Cerebellum (tissue), 4 donors: ENCODE measurements at places on chromosomes 11 and 22. TPM values are rescaled to one million over a fixed set of nuclear protein-coding genes. Genes with fewer than 3 reads are reported as not detected.

- DNase-seq, result no peak
Measured at GRCh38 chr22:38177926-38178604, 3.6 kb downstream of the PLA2G6 start.

DNA sequence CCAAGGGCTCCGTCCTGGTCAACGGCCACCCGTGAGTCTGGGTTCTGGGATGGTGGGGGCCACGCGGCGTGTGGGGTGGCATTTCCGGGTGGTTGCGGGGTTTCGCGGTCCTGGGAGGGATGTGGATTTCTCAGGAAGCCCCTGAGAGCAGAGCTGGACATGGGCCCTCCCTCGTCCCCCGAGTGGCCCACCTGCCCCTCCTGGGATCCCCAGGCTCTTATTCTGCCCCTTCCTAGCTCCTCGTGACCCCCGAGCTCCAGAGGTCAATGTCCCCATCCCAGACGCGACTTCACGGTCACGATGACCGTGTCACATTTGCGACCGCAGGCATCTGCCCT, 4.4 kb downstream of the MUC5AC start:
- no peak for DNase-seq

DNA sequence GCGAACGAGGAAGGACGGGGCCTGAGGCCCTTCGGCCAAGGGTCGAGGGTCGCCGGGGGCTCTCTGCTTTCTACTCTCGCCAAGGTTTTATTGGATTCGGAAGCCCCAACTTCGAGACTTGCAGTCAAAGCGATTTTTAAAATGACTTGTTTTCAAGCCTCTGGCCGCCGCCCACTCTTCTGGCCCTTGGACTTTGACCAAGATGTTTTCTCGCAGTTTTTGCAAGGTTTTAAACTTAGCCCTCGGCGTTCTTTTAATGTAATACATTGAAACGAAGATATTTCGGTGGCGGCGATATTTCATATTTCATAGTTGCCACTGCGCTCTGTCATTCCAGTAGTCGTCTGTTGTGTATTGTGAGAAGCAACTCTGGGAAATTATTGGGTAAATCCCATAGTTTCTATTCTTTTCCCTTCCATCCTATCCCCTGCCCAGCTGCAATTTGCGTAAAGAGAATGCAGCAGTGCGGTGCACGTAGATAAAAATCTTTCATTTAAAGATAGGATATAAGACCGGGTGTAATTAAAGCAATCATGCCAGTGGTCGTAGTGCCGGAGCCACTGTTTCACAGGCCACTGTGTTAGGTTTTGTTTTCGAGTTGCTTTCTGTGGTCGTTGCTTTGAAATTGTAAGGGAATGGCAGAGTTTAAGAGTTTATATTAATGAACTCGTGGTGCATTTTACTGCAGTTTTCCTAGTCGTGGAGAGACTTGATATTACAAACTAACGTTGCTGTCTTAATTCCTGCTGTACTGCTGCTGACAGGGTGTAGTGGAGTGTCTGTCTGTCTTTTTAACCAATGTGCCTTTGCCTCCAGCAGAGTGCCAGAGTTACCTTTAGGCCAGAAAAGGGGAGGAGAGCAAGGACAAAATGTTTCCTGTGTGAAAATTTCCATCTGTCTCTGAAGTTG, 702 bp downstream of the BIRC2 start:
- DNase-seq, result peak; percentile 8

DNA sequence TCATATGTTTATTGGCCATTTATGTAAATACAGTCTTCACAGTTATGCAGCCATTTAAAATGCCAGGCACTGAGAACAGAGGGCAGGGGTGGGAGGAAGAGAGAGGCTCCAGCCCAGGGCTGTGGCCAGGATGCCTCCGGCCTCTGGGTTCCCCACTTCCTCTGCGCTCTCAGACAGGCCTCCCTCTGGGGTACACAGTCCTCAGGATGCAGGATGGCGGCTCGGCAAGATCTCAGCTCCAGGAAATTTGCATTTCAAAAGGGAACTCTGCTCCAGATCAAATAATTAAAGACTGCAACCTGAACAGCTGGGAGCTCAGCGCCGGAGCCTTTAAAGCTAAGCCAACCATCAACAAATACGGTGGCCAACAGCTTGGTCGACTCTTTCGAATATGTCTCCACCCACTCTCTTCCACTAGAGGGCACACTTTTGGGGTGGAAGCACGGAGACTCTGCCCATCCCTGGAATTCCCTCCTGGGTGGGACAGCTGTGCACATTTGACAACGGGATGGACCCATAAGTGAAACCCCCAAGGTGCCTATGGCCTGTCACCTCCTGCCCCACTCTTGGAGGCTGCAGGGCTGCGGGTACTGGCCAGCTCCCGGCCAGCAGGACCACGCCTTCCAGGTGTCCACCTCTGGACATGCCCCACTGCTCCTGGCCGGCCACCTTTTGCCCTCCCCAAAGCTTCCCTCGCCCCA, 1044.7 kb downstream of the BRD1 start:
- DNase-seq, result no peak

DNA sequence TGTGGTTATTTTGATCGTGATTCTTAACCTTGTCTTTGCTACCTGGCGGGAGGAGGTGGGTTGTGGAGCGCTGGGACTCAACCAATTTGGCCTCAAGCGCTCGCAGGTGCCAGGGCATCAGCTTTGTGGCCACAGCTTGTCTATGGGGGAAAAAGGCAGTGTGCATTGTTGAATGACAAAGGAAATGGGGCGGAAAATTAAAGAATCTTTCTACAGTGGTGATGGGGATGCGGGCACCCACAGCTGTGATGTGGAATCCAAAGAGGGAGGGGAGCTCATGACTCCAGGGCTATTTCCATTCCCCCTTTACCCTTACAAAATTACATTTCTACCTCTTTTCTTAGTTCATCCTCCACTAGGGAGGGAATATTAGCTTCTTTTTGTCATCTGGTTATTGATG, 1.1 kb downstream of the SLC6A5 start:
- no peak for DNase-seq

GRCh38 chr22:44459551-44459950, 38.5 kb downstream of the RTL6 start:
- DNase-seq, result no peak

DNA sequence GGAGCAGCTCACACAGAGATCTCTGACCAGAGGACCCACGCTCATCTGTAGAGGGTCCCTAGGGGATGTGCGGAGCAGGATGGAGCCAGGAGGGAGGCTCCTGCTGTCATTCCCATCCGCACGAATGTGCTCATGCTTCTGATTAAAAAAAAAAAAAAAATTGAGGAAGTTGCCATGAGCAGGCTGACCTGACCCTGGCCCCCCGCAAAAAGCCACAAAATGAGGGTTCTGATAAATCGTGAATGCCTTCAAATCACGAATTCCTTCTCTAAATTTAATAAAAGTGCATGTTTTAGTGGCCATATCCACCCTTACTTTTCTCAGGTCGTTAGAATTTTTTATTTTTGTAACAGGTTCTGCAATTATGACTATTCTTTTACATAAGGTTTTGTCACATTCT, 378.2 kb downstream of the OPCML start:
- no peak for DNase-seq

DNA sequence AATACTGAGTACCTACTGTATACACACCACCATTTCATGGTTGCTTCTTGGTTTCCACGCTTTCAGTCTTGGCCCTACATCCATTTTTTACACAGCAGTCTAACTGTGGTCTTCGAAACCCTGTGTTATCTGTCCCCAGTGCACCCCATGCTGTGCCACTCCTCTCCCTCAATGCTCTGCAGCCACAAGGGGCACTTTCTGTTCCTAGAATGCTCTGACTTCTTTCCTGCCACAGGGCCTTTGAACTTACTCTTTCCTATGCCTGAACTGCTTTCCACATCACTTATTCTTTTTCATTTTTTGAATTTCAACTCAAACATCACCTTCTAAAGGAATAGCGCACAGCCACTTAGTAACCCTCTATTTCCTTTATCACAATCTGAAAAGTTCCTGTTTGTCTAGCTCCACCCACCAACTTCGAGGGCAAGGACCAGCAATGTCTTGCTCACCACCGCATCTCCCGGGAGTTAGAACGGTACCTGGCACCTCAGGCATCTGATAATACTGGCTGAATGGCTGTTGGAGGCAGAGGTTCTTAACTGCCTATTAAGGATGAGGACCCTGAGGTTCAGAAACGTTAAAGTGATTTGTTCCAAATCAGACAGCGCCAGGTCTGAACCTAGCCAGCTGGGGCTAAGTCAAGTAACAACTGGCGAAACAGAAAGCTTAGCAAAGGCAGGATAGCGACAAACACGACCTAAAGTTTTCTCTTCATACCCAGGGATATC, 568 bp downstream of the ALG8 start:
- peak; percentile 8 for DNase-seq

DNA sequence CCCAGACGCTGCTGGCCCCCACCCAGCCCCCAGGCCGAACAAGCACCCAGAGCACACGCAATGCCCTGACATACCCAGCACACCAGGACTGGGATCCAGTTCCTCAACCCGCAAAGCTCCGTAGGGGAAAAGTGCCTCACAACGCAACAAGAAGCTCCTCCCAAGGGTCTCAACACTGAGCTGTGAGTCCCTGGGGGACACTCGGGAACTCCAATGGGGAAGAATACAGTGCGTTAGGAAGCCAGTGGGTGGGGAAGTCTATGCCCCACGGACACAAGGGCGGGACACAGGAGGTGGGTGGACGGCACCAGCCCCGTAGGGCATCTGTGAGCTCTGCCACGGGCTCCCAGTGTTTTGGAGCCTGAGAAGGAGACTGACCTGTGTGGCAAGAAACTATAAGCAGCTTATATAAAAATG, 1.6 kb downstream of the DEAF1 start:
- no peak for DNase-seq

DNA sequence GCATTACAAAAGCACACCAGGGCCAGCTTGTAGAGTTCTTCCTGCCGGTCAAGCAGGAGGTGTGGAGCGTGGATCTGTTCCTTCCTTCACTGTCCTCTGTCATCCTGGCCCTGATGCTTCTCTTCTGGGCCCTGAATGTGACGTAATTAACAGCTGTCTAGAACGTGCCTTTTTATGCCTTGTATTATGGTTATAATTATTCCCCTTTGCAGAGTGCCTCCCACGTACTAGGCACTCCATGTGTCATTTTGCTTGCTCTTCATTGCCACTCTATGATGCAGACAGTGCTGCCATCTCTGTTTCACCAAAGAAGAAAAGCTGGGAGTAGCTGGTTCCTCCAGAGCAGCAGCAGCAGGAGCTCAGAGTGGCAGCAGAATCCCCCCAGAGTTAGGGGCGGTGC, 132.1 kb upstream of the TTC12 start:
- no peak for DNase-seq

DNA sequence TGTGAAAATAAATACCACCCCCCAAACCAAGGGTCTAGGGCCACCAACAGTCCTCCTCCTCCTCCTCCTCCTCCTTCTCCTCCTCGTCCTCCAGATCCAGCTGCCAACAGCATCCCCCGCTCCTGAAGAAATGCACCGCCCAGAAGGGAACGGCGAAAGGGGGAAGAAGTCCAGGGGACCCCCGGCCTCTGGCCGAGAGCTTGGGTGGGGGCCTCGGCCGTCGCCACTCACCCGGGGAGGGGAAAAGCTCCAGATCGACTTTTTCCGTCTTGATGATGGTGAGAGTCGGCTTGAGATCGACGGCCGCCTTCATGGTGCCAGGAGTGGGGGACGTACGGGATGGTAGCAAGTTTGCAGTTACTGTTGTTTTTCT, 65.7 kb downstream of the ETS1 start:
- no peak for DNase-seq

- no peak for DNase-seq
Measured at GRCh38 chr11:38060920-38061319, 1462.9 kb upstream of the RAG2 start.

DNA sequence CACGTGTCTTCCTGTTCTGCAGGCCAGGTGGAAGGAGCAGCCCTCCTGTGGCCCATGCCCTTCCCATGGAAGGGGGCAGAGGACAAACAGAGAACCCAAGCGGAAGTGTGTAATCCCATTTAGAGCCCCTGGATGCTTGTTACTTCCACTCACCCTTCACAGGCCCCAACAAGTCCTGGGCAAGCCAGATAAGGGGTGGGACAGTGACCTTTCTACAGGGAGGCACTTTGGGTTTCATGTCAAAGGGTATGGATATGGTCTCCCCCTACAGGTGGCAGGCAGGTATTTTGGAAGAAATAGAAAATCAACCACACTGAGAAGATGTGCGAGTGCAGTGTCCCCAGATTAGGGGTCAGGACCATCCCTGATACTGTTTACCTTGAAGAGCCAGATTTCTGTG, 11.4 kb downstream of the MPEG1 start:
- no peak for DNase-seq

Gene MS4A4A
- 3.5 TPM for total RNA-seq
